ENCODE measurements at places on chromosomes 2 and 18.

DNA sequence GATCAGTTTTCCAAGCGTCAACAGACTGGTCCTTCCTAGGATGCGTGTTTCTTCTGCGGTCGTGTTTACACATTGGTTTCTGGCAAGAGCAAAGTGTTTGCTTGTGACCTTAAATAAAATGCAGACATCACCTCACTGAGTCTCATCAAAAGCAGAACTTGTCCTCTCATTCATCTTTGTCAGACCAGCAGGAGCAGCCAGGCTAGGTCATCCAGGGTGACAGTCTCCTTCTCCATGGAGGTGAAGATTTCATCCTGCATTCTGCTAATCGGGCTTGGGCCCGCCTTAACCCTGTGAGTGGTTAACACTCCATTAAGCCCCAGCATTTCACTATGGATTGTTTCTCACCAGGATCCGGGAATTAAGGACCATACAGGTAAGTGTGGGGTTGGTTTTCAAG lies 64.2 kb upstream of the PID1 start:
- DNase-seq = no peak

DNA sequence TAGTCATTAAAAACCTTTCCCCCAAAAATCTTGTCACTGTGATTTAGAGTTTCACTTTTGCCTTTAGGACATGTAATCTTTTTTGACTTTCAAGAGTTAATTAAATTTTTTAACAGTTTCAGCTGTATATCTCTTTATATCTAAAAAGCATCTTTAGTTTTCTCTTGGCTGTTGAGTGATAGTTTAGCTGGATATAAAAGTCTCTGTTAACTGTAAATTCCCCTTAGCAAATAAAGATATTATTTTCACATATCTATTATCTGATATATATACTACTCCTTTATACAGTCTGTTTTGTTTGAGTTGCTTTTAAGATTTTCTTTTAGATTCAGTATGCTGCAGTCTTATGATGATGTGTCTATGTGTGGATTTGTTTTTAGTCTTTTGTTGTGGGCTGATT lies 98.9 kb upstream of the CNGA3 start:
- DNase-seq = no peak

DNA sequence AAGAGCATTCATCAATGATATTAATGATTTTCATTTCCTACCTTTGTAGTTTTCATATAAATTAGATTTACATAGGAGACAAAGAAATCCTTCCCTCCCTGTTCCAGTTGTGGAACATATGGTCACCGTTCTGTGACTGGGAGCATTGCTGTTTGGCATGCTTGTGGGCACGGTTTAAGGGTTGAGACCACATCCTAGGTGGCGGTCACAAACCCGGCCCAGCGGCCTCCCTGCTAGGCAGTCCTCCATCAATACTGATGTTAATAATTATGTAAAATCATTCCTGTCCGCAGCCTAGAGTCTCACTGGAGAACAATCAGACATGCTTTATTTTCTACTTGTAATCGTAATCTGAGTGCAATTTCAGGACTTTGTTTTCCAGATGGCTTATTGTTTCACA lies 117.9 kb downstream of the AGAP1 start:
- DNase-seq = no peak

- DNase-seq = no peak
Observed at GRCh38 chr2:177548636-177549035, 156.1 kb downstream of the AGPS start.

DNA sequence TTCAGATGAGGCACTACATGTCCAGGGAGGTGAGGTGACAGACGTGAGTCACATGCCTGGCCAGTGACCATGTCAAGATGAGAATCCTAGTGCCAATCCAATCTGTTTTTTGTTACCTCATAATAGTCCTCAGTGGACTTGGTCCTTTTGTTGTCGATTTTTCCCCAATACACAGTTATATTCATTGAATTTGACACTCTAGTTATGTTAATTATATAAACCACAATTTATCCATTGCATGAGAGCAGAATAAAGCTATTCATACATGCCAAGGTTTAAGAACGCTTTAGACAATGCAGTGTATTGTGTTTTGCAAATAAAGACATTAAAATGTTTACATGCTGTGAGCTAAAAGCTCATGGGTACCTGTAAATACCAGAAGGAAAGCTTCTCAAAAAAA lies 21.6 kb upstream of the TMEFF2 start:
- DNase-seq = no peak

DNA sequence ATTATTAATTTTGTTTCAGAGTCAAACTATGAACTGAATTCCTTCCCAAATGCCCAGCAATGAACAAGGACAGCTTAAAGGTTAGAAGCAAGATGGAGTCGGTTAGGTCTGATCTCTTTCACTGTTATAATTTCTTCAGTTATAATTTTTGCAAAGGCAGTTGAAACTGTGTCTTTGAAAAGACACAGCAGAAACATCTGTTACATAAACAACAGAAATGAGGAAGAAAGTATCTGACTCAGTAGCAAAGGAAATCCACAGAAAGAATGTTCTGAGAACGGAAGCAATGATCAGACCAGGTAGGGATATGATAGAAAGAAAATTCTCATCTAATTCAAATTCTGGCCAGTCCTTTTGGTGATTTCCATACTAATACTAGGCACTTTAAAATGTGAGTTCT lies 5.2 kb upstream of the RMC1 start:
- DNase-seq = no peak

- DNase-seq = no peak
Observed at GRCh38 chr18:9861933-9862332, 23.8 kb upstream of the TXNDC2 start.

GRCh38 chr2:234015861-234016260 lies 34.6 kb upstream of the SPP2 start:
- DNase-seq = no peak

DNA sequence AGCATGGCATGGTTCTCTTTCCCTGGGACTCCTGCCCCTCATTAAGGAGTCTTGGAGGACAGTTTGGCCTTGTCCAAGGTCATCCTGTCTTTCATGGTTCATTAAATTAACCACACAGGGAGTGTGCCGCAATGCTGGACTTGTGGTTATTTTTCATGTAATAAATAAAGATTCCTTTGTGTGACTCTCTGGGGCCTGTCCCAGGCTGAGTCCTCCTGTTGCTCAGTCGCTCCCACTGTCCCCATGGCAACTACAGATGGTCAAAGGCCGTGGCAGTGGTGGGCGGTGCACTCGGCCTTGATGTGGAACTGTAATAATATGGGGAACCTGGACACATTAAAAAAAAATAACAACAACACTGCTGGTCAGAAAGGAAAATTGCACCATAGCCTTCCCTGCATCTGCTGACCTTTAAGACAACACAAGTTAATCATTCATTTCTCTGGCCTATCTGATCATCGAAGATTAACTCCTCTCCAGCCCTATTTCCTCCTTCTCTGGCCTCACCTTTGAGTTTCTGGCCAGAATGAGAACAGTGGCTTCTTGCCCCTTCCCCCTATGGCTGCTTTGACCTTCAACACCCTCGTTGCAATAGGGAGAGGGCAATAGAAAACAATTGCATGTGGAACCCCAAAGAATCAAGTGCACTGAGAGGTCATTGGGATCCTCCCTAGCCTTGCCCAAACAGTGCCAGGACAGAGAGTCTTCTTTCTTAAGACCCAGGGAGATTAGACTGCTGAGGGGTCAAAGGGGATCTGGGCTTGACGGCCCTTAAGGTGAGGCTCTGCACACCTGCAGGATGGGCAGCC lies 44.7 kb downstream of the PSD4 start:
- no peak for DNase-seq
